ENCODE measurements at places on chromosomes 1 and 21.

GRCh38 chr1:39788426-39788757 lies 273 bp downstream of the BMP8B start:
- no peaks in the 10 kb centered on the region for H3K27me3 ChIP-seq
- no peaks in the 10 kb centered on the region for H3K36me3 ChIP-seq
- DNase-seq: no peak

DNA sequence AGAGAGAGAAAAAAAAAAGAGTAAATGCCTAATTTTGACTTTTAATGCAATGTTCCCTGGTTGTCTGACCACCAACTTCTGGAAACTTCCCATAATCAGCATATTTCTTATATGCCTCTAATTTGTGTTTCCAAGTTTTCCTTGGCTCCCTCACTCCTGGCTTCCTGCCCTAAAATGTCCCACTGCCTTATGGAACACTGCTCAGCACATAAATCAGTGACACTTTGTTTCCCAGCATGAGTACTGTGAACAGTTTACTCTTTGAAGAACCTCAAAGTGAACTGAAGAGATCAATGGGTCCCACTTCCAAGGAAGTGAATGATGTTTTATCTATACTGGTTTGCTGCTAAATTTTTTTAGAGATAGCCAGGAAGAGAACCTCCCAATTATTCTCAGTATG lies 271.3 kb upstream of the PRMT6 start:
- H3K36me3 ChIP-seq: no peaks in the 10 kb centered on the region
- no peak overlapping the region for H3K4me3 ChIP-seq
- H3K4me1 ChIP-seq: no peaks in the 10 kb centered on the region
- H3K27ac ChIP-seq: no peak overlapping the region

GRCh38 chr1:20721117-20722061 lies 3.6 kb upstream of the KIF17 start:
- H3K36me3 ChIP-seq: peaks cover 6% of the 10 kb centered on the region
- no peak for DNase-seq

GRCh38 chr1:6259491-6260362 lies 1.2 kb downstream of the GPR153 start:
- peaks cover 10% of the 10 kb centered on the region for H3K36me3 ChIP-seq
- no peak overlapping the region for H3K27ac ChIP-seq
- peaks cover 20% of the 10 kb centered on the region for H3K27me3 ChIP-seq

GRCh38 chr1:66723985-66724384 lies 28.3 kb upstream of the DYNLT5 start:
- H3K4me1 ChIP-seq: no peaks in the 10 kb centered on the region
- no peak overlapping the region for H3K4me3 ChIP-seq
- no peak overlapping the region for H3K27ac ChIP-seq
- no peaks in the 10 kb centered on the region for H3K36me3 ChIP-seq
- no peak for DNase-seq
